ENCODE measurements at places on chromosomes 4 and X.

DNA sequence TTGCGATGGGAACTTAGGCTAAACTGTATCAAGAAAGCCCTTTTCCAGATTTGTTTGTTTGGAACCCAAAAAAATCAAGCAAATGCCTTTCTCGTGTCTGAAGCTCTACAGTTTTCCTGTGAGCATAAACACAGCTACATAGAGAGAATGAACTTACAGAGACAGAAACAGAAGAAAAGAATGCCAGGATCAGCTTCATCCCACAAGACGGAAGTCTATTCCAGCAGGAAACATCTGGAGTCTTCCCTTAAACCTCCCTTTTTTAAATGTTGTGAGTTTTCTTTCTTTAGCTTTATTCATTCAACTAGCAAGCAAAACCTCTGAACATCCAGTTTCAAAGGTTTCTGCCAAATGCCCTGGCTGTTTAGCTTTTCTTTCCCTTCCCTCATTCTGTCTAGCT lies 32.6 kb upstream of the ZFP42 start:
- DNase-seq: no peak

DNA sequence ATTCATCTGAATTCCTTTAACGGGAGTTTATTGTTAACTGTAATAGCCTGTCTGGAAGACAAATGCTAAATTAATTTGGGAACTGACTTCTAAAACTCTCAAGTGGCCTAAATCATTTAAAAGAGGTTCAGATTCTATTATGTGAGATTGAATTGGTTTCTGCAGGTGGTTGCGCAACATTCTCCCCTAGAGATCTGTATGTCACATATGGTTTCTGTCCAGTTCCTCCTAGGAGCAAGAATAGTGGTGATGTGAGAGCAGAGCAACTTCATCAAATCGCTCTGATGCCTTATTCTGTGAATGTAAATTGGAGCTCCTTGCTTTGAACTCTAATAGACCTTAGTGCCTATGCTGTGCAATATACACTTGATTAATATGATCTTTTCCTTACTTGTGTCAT lies 144.6 kb upstream of the GPR101 start:
- DNase-seq: no peak

- DNase-seq: no peak
These were observed 61.3 kb upstream of the APELA start for GRCh38 chr4:164815711-164816110.

DNA sequence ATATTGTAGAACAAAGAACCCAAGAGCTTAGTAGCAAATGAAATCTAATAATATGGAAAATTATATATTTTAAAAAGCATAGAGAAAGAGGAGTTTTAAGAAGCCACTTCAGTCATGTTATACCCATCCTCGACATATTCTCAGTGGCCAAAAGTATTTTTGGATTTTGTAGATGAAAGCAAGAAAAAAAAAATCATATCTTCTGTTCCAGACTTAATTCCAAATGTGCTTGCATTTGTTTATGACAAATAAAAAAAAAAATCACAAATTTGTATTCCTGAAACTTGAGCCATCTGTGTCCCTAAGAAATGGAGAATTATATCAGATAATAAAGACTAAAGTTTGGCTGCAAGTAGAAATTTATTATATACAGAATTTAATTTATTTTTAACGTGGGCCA lies 1482.4 kb upstream of the PABPC4L start:
- DNase-seq: no peak

GRCh38 chr4:183295711-183296110 lies 24.4 kb downstream of the CLDN22 start:
- no peak for DNase-seq

DNA sequence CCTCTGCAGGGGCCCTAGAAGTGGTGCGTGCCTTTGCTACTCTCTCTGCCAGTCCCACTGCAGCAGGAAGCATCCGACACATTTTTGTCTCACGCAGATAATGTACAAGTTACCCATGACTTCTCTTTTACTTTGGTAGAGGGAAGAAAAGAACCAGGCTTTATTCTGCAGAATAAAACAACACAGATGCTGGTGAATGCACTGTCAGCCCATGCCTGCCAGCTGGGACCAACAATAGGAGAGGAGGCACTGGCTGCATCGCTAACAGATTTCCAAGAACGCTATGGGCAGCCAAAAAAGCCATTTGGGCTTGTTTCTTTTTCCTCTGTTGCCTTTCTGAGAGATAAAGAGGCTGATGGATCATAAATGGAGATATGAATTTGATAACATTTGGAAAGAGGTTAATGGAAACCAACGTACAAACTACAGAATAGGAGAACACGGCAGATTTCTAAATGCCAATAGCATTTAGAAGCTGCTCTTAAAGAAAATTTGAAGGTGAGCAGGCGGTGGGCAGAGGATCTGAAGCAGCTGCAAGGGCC lies 47.5 kb upstream of the IGFBP7 start:
- DNase-seq: no peak

DNA sequence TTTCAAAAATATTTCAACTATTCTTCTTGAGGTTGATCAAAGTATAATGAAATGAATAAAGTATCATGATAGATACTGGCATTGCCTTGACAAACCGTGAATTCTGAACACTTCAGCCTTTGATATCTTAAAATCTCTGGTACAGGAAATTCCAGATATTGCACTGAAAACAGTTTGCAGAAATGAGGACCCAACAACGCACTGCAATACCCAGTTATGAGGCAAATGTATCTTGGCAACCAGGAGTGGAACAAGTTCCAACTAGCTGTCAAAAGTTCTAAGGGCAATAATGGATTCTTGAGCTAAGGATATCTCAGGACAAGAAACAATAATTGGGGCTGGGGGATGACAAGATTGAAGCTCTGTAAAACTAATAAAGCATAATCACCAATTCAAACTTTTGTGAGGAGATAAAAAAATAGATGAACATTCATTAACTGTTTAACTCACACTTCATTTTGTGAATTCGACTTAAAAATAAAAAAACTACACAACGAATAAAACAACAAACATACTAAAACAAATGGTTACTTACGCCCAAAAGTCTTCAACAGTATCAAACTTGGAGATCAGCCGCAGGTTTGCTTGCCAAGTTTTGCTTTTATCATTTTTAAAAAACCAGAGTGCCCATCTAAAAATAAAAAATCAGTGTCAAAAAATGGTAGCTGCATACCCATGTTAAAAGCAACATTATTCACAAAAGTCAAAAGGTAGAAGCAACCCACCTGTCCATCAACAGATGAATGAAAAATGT lies 38.1 kb downstream of the EIF4E start:
- DNase-seq: no peak

DNA sequence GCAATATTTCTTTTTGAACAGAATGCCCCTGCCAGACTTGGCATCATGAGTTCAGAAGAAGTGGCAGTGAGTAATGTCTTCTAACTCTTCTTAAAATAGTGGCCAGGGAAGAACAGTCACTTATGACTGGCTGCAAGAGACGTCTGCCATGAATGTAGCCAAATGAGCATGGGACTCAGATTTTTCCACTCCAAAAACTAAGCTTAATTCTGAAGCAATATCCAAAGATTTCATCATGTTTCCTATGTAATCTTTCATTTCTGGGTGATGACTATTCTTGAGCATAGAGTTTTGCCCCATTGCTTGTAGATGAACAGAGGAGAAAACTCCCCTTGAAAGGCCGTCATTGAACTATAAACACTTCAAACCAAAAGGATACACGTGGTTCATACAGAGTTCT lies 11.8 kb downstream of the AMBN start:
- DNase-seq: no peak

- DNase-seq: no peak
These were observed 144.0 kb downstream of the FNIP2 start for GRCh38 chr4:158912806-158913205.

DNA sequence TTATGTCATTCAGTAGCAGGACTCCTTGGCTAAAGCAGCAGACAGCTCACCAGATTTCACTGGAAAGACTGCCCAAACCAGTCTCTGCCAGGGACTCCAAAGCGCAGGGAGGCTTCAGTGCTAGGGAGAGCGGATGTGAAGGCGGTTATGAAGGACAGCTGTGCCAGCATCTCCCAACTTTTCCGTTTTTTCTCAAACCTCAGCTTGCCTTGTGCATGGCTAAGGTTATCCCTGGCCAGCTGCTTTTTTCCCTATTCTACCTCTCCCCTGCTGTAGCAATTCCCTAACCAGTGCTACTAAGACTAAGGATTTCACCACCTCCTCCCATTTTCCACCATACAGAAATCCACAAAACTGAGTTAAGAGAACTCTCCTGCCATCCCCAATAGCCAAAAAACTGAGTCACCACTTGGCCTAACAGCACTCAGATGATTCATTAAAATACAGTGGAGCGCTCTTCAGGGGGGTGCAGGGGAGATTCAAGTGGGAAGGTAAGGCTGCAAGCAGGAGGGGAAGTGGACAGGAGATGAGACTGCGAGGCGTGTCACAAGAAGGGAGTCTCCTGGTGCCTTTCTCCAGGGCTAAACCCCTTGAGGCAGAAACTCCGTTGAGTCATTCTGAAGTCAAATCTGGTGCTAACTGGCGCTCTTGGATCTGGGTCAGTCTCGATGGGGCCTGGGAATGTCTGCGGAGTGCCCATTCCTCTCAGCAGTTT lies 90.7 kb downstream of the PALLD start:
- no peak for DNase-seq

- no peak for DNase-seq
These were observed 49.2 kb downstream of the MOSPD2 start for GRCh38 chrX:14922437-14922836.

DNA sequence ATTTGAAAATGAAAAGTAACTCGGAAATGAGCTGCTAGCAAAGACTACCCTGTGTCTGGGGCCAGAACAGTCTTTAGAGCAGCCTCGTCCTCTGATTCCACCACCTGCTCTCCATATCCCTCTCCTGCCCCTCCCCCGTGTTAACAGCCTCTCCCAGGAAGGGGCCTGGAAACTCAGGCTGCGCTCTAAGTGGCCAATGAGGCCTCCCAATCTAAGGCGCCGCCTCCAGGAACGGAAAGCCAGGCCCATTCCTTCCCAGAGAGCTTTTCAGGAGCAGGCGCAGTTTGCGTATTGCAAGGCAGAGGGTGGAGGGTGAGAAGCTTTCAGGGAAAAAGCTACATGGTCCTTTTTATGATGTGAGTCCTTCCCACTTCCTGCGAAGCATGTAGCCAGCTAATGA lies 31.2 kb downstream of the RS1 start:
- no peak for DNase-seq

GRCh38 chr4:36921476-36922216 lies 322.9 kb upstream of the NWD2 start:
- DNase-seq: no peak

- no peak for DNase-seq
These were observed 139.9 kb upstream of the ETNPPL start for GRCh38 chr4:108902769-108903168.

- DNase-seq: no peak
These were observed 44.7 kb downstream of the SETD7 start for GRCh38 chr4:139511320-139511719.

DNA sequence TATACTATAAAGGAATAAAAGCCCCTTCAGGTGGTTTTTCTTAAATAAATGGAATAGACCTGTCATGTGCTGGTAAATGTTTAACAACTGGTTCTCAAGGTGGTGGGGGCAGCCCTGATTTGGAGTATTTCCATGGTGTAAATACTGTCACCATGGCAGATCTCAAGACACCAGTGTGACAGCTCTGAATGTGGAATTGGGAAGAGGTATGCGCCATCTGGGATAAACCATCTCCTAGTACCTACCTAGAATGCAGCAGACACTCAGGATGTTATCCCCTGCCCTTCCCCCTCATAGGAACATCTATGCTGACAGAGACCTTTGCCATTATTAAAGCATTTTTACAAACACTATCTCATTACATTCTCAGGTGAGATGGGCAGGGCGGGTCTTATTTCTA lies 26.4 kb upstream of the TMSB4X start:
- DNase-seq: no peak

DNA sequence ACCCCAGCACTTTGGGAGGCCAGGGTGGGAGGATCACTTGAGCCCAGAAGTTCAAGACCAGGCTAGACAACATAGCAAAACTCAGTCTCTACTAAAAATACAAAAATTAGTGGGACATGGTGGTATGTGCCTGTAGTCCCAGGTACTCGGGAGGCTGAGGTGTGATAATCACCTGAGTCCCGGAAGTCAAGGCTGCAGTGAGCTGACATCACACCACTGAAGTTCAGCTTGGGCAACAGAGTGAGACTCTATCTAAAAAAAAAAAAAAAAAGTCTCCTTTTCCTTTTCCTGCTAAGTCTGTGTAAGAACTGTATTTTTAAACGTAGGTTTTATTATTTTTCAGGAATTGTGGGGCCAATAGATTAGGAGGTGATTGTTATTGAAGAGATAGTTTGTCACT lies 356.7 kb downstream of the ARHGAP24 start:
- no peak for DNase-seq

GRCh38 chr4:148238086-148238485 lies 204.1 kb downstream of the NR3C2 start:
- DNase-seq: no peak

DNA sequence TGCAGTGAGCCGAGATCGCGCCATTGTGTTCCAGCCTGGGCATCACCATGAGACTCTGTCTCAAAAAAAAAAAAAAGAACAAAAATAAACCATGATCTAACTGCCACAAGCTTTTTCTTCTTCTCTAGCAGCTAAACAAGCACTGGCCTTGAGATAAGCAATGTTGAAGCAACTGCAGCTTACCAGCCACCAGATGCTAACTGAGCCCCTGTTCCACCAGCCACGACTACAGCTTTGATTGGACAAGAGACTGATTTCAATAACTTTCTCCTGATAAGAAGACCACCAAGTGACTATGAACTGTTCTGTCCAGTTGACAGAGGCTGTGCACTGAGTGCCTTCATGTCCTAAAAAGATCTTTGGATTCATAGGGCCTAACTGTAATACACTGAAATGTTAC lies 58.5 kb downstream of the DCTD start:
- DNase-seq: no peak

DNA sequence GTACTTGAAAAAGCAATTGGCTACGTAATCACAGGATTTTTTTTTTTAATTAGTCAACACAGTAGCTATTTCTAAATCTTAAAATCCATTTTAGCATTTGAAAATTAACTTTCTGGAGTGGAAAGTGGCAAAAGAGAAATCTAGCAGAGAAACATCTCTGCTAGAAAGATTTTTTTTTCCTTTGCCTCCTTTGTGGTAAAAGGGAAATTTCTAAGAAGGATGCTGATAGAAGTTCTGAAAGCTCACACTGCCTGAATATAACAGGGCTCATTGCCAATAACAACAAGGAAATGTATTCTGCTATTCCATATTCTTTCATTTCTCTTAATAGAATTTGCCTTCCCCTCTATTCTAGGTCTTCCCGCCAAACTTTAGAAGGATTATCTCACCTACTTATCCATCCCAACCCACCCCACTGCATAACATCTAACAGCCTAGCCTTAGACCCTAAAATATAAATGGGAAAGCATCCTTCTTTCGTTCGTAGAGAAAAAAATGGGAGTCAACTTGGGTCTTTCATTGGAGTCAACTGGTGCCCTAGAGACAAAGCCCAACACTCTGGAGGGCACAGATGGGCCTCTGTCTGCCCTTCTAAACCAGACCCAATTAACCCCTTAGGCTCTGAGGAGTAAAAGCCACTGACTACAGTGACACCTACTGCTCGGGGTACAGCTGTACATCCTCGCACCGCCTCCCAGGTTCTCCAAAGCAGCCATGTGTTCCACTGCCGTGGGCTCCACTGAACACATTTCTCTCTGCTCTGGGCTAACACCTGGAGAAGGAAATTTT lies 103.9 kb downstream of the MAML3 start:
- no peak for DNase-seq

All from upper lobe of right lung (tissue), 1 donor.